ENCODE measurements at places on chromosomes 7 and 10.

DNA sequence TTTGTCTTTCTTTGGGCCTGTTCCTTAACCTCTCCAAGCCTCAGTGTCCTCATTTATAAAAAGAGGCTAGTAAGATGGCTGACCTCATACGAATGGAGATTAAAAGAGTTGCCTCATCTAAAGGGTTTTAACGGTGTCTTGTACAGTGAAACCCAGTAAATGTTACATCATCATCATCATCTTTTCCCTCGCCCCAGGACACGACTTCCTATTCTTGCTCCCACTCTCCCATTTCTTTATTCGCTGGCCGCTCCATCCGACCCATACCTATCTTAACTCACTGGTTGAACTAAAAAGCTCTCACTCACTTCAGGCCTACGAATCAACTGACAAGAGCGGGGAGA, 554 bp downstream of the FRA10AC1 start:
- peak; percentile 18 for DNase-seq

- DNase-seq, result no peak
Observed at GRCh38 chr7:28623863-28624262, 211.5 kb downstream of the CREB5 start.

DNA sequence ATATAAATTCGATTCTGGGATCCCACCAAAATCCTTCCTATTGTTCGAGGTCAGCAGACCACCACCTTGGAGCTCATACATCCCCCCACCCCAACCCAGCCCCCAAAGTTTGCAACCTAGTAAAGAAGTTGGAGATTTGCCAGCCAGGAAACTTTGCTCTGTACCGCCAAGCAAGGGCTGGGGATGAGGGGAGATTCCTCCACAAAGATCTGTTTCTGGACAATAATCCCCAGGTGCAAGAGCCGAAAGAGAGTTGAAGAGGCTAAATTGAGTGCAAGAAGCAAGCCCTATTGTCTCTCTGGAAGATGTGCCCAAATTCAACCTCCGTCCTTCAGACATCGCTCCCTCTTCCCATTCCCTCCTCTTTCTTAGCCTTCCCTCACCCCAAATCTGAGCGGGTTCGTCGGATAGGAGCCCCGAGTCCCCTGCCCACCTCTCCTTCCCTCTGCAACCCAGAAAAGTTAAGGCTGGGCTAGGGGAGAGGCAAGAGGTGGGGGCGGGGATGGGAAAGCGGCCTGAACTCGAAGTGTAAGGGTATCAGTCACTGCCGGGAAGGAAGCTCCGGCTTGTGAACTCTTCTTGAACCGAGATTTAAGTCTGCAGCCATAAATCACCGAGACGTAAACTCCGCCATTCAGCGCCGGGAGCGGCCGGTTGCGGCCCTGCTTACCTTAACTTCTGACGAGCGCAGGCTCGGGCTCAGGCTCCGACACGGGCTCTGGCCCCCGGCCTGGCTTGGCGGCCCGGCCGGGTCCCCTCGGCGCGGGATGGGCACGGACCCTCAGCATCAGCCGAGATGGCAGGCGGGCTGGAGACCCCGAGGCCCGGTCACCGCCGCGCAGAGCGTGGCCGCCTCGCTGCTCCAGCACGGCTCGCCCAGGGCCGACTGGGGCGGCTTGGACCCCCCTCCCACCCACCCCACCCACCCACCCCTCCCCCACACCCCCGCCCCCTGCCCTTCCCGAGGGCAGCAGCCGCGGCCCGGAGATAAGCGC, 10.8 kb upstream of the HOXA2 start:
- DNase-seq, result peak; percentile 76

DNA sequence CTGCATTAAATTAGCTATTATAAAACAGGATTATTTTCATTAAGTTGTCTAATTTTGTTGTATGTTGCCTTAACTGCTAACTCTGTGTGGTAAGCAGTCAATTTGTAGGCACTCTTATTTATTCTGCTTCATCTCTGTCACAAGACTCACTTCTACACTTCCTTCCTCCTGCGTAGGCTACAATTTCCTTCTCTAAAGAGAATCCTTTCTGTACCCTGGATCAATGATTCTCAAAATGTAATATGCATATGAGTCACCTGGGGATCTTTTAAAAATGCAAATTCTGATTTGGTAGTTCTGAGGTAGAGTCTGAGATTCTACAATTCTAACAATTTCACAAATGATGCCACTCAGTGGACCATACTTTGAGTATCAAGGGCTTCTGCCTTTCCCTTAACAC, 4.4 kb upstream of the UBE2D1 start:
- DNase-seq, result no peak

Data from hepatic stellate cell (primary cell).